ENCODE measurements at places on chromosomes 6 and 20.

DNA sequence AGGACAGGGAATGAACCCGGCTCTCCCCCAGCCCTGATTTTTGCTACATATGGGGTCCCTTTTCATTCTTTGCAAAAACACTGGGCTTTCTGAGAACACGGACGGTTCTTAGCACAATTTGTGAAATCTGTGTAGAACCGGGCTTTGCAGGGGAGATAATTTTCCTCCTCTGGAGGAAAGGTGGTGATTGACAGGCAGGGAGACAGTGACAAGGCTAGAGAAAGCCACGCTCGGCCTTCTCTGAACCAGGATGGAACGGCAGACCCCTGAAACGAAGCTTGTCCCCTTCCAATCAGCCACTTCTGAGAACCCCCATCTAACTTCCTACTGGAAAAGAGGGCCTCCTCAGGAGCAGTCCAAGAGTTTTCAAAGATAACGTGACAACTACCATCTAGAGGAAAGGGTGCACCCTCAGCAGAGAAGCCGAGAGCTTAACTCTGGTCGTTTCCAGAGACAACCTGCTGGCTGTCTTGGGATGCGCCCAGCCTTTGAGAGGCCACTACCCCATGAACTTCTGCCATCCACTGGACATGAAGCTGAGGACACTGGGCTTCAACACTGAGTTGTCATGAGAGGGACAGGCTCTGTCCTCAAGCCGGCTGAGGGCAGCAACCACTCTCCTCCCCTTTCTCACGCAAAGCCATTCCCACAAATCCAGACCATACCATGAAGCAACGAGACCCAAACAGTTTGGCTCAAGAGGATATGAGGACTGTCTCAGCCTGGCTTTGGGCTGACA lies 28.8 kb upstream of the ZBP1 start:
- no peak for DNase-seq
- H3K27me3 ChIP-seq = no peaks in the 10 kb centered on the region
- H3K27ac ChIP-seq = no peak overlapping the region
- H3K36me3 ChIP-seq = no peaks in the 10 kb centered on the region

GRCh38 chr6:111738631-111739030 lies 133.0 kb upstream of the TRAF3IP2 start:
- no peaks in the 10 kb centered on the region for H3K27me3 ChIP-seq
- H3K36me3 ChIP-seq = no peaks in the 10 kb centered on the region
- H3K27ac ChIP-seq = no peak overlapping the region

GRCh38 chr20:45701873-45702272 lies at the start of gene WFDC13:
WFDC13 (plus strand) TSS chr20:45702038; CDS start chr20:45702124, 86 bp downstream.
- H3K27ac ChIP-seq = no peak within 1 kb of the TSS
- no peak within 1 kb of the TSS for H3K4me3 ChIP-seq
- H3K36me3 ChIP-seq = no peaks in the 10 kb centered on the region
- no peaks in the 10 kb centered on the region for H3K27me3 ChIP-seq

DNA sequence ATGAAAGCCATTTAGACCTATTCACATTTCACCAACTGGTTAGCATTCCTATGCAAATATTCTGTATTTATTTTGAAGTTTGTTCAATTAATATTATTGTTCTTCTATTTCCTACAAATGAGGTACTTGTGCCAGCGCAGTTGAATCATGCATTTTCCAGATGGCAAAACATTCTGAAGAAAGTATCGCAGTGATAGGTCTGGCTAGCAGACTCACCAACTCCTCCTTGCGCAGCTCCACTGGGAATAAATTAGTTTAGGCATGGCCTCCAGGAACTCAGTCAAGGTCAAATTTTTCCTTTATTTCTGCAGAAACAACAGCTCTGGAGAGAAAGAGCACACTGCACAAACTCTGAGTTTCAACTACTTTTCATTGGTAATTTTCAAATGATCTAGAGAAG lies 437.7 kb downstream of the COL12A1 start:
- H3K27me3 ChIP-seq = no peaks in the 10 kb centered on the region
- no peak for DNase-seq
- no peaks in the 10 kb centered on the region for H3K36me3 ChIP-seq

- no peak overlapping the region for H3K27ac ChIP-seq
- no peak for DNase-seq
- H3K4me3 ChIP-seq = no peak overlapping the region
- no peaks in the 10 kb centered on the region for H3K4me1 ChIP-seq
- H3K36me3 ChIP-seq = no peaks in the 10 kb centered on the region
Measured at GRCh38 chr6:128600397-128600951, 80.1 kb upstream of the PTPRK start.

Measured in transverse colon (tissue), 4 donors.